Right lung (tissue), 10 donors: ENCODE measurements at places on chromosomes 16 and 17.

GRCh38 chr17:66468241-66469087 is 166.1 kb downstream of the PRKCA start:
- DNase-seq, result no peak

DNA sequence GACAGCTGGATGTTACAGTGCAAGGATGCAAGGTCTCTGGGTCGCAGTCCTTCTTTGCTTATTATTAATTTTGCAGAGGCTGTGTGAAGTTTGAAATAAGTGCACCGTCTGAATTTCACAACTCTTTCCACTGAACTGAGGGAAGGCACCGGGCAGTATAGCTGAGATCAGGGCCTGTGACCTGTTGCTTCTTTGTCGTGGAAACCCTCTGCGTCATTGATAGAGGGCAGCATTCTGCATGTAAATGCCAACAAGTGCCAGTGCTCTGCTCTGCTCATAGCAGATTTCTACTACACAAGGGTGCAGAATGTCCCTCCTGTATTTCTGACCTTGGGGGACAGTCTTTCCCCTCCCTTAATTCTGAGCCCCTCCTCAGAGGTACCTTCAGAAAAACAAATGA is 26.0 kb downstream of the CD300LF start:
- DNase-seq, result no peak

- DNase-seq, result no peak
Observed at GRCh38 chr16:80684136-80684765, 120.1 kb downstream of the CDYL2 start.

GRCh38 chr17:66578781-66579489 is 256.0 kb upstream of the CACNG5 start:
- no peak for DNase-seq

DNA sequence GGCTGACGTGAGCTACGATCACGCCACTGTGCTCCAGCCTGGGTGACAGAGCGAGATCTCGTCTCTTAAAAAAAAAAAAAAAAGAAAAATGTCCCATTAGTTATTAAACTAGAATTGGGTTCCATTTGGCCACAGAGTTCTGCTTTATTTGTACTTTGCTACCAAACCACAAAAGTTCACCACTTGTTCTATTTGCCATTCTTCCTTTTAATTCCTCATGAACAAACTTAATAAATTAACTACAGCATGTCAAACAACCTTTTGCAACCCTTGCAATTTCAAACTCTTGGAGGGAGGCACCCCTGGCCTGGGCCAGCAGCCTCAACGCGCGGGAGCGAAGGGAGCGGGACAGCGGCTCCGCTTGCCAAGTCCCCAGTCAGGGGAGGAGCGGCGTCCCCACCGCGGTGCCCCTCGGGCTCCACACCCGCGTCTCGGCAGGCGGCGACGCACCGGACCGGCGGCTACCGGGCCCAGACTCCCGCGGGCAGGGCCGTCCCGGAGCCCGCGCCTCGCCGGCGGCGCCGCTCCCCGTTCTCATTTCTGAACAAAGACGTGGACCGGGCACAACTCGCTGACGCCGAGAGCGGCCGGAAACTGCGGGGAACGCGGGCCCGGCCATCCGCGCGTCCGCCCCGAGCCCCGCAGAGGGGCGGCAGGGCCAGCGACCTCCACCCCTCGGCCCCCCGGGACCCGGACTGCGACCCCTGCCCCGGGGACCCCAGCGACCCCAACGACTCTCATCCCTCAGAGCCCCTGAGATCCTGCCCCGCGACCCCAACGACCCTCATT is 775 bp downstream of the CYTH1 start:
- peak; percentile 40 for DNase-seq

GRCh38 chr17:28447396-28447760 is 26.1 kb upstream of the SLC13A2 start:
- DNase-seq, result no peak

- peak; percentile 19 for DNase-seq
Observed at GRCh38 chr16:20300312-20301097, 26.8 kb downstream of the GP2 start.

- peak; percentile 71 for DNase-seq
Observed at GRCh38 chr17:72539981-72540897, 419.4 kb downstream of the SOX9 start.

GRCh38 chr17:82332669-82333278 is 792 bp downstream of the SECTM1 start:
- DNase-seq, result no peak

DNA sequence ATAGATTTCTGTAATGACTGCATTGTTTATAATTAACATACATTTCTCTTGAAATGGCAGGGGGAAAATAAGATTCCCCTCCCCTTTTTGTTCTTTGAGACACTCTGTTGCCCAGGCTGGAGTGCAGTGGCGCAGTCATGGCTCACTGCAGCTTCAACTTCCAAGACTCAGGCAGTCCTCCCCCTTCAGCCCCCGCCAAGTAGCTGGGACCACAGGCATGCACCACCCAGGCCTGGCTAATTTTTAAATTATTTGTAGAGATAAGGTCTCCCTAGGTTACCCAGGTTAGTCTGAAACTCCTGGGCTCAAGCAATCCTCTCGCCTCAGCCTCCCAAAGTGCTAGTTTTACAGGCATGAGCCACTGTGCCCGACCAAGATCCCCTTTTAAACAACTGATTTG is 67.7 kb downstream of the KATNIP start:
- DNase-seq, result no peak

GRCh38 chr16:4945560-4946502 is 8.9 kb upstream of the PPL start:
- DNase-seq, result no peak

DNA sequence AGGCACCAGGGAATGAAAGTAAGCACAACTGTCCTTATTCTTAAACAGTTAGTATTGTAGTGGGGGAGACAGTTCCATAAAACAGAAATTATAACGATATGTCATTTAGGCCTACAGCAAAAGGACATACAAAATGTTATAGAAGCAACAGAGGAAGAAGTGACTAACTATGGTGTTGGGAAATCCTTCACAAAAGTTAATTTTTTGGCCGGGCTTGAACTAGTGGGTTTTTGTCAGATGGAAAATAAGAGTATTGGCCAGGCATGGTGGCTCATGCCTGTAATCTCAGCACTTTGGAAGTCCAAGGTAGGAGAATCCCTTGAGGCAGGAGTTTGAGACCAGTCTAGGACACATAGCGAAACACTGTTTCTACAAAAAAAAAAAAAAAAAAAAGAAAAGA is 127.8 kb downstream of the SSH2 start:
- no peak for DNase-seq

- DNase-seq, result no peak
Observed at GRCh38 chr16:62370445-62370844, 334.2 kb upstream of the CDH8 start.

DNA sequence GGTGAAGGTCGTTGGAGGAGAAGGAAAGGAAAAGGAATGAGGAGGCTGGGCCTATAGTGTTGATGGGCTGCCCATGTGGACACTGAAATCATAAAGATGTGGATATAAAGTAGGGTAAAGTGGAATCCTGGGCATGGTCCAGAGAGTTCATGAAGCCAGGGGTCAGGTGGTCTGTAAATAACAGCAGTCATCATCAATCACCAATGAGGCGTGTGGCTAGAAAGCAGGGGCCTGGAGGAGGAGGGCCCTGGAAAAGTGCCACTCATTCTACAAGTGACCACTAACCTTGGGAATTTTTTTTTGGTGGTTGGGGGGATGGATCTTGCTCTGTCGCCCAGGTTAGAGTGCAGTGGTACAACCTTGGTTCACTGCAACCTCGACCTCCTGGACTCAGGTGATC is 115.3 kb upstream of the NOL11 start:
- DNase-seq, result no peak

DNA sequence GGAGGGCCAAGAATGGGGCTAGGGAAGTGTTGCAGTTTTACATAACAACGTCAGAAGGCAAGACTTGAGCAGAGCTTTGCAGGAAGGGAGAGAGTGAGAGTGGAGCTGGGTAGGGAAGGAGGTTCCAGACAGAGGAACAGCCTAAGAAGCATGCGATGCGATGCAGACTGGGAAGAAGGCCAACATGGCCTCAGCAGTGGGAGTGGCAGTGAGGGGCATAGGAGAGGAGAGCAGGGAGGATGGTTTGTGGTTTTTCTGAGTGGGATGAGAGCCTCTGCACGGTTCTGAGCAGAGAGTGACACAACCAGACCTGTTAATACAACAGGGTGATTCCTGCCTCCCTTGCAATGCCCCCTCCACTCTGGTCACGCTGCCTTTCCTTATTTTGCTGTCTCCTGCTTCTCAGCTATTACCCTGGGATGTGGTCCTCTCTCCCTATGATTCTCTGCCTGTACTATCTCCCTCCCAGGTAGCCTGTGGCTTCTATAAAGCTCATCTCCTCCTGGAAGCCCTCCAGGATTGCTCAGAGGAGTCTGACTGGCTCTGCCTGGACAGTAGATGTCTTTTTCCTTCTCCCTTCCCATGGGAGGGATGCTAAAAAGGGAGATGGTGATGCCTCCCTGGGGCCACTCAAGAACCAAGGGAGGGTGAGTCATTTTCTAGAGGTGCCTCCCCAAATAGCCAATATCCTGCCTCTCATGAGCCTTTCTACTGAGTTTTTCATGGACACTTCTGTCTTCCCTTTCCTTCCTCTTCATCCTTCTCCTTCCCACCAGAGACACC is 38.7 kb upstream of the NGFR start:
- no peak for DNase-seq

- DNase-seq, result no peak
Observed at GRCh38 chr16:22063888-22064467, 28.4 kb upstream of the VWA3A start.

DNA sequence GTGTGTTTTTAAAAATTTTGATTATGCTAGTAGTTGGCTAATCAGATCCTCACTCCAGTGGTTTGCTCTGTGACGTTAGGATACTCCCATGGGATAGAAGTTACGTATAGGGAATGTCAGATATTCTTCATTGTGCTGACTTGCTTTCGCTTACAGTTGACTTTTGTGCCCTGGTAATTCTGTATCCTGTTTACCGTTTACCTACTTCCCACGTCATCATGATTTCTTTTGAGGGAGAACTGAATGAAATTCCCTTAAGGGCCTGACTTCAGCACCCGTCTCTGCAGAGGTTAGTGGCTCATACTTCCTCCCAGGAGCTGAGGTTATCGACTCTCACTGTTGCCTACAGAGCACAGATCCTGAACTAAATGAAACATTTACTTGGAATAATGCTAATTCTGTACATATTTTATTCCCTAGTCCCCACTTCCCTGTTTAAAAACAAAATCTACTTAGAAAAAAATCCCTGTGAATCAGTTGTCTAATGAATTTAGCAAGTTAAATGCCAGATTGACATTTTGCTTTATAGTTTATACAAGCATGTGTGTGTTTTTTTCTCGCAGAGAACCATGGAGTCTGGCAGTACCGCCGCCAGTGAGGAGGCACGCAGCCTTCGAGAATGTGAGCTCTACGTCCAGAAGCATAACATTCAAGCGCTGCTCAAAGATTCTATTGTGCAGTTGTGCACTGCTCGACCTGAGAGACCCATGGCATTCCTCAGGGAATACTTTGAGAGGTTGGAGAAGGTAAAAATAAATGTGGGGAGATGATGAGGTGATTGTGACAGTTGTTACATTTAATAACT is 2.8 kb downstream of the PRKAR1A start:
- no peak for DNase-seq

- no peak for DNase-seq
Observed at GRCh38 chr17:34850023-34850422, 111.2 kb downstream of the CCT6B start.

GRCh38 chr17:10385871-10386270 is 13.1 kb upstream of the MYH13 start:
- DNase-seq, result no peak

DNA sequence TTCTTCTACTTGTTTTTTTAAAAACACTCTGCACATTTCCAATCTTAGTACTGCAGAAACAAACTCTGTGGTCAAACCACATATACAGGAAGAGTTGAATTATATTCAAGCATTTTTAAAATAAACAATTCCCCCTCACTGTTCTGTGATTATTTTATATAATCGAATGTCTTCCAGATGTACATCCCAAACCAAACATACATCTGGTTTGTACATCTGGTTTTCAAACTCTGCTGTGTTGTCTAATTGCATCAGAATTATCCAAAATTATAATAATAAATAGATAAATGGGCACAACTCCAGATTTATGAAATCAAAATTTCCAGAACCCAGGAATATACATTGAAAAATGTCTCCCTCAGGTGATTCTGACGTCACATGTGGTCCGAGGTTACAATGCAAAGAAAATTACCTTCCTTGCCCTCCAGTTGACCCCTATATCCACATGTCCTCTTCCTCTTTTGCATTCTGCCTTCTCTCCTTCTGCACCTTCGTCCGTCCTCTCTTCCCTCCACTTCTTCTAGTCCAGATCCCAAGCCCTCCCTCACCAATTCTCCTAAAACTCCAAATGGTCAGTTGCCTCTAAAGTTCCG is 13.3 kb upstream of the CCDC144A start:
- DNase-seq, result no peak

GRCh38 chr16:72612256-72612655 is 435.7 kb downstream of the ZFHX3 start:
- peak; percentile 31 for DNase-seq

DNA sequence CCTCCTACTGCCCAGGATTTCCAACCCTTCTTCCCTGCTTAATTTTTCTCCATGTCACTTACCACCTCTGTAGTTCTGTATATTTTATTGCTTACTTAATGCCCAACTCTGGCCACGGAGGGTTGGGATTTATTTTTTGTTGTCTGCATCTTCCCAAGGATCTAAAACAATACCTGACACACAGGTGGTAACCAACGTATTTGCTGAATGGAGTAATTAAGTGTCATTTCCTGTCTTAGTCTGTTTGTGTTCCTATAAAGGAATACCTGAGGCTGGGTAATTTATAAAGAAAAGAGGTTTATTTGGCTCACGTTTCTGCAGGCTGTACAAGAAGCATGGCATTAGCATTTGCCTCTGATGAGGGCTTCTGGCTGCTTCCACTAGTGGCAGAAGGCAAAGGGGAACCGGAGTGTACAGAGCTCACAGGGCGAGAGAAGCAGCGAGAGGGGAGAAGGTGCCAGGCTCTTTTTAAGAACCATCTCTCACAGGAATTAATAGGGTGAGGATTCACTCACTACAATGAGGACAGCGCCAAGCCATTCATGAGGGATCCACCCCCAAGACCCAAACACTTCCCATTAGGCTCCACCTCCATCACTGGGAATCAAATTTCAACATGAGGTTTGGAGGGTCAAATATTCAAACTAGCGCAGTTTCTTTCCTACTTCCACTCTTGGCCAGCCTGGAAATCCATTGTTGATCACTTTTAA is 44.8 kb downstream of the ERN1 start:
- DNase-seq, result no peak

- DNase-seq, result no peak
Observed at GRCh38 chr17:64532409-64532808, 25.6 kb downstream of the CEP95 start.

GRCh38 chr17:76844846-76845245 is 23.4 kb upstream of the MGAT5B start:
- DNase-seq, result no peak

- no peak for DNase-seq
Observed at GRCh38 chr17:78583091-78583490, 5.9 kb upstream of the DNAH17 start.

DNA sequence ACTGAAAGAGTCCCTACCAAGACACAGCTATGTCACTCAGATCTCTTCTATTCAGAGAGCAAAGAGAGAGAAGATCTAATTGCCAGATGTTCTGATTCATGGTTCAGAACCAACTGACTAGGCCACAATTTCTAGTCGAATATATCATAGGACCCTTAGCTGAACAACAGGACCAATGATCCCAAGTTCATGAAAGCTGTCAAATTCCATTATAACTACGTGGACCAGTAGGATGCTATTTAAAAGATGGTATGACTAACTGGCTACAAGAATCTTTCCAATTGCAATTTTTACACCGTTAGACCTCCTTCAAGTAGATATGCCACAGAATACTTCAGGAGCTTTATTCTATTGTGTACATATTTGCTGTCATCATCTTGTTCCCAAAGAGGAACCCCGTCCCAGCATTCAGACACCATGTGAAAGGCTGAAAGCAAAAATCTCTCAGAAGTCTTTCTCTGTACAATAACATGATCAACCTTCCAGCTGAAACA is 26.0 kb downstream of the DCUN1D3 start:
- no peak for DNase-seq
